ENCODE measurements at places on chromosomes 6 and 20.
A peak's percentile ranks its signal among the peaks of the same experiment; 100 is the strongest.

GRCh38 chr20:59400708-59401107, 100.3 kb downstream of the EDN3 start:
- no peak for DNase-seq

DNA sequence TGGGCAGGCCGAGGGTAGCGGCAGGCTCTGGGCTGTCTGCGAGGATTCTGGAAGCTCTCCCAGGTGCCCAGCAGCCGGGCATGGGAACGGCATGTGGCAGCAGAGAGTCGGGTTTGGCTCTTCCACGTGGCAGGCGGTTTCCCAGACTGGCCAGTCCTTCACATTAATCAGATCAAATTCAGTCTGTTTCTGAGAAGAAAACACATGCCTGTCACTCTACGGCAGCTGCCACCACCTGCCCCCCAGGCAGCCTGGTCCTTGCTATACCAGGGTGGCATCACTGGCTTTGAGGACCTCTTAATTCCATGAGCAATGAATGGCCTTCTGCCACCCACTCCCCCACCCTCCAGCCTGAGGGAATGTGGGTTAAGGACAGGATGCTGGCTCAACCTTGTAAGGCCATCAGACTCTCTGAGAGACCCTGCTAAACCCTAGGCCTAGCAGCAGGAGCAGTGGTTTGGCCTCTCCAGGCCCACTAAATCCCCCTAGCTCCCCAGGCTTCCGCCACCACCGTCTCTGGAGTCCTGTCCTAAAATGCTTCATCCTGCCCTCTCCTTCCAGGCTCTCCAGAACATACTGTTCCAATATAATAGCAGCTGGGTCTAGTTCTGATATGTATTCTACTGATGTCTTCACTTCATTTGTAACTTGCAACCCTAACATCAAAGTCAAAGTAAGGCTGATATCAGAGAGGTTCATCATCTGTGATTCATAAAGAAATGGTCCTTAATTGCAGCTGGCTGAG, 47.8 kb downstream of the PLCG1 start:
- no peak for DNase-seq

DNA sequence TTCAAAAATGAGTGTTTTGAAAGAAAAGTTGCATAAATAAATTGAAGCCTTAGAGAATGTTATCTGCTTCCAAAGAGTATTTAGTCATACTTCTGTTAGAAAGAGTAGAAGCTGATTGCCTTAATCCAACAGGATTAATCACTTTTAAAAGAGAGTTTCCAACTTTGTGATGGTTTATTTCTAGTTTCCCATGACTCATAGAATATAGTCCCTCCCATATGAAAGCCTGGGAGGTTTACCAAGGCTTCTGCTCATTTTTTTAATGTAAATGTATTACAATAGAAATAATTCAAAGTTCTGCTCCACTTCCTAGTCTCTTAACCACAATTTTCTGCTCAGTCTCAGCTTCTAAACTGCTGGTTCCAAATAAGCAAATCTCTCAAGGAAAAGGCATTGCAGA, 118.0 kb upstream of the IRAK1BP1 start:
- no peak for DNase-seq

DNA sequence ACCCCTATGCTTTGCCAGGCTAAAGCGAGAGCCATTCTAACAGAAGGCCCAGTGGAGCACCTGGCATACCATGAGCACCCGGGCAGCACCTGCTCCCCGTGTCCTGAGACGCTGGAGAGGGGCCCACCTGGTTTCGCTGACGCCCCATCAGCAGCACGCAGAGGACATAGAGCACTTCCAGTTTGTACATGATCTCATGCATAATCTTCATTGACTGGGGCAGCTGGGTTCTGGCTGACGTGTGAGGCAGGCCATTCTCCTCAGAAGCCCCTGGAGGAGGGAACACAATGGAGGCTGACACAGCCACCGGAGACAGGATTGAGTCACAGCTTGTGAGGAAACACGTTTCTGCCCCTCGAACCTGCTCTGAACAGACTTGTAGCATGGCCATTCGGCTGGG, 65.4 kb downstream of the MYH7B start:
- DNase-seq = no peak

DNA sequence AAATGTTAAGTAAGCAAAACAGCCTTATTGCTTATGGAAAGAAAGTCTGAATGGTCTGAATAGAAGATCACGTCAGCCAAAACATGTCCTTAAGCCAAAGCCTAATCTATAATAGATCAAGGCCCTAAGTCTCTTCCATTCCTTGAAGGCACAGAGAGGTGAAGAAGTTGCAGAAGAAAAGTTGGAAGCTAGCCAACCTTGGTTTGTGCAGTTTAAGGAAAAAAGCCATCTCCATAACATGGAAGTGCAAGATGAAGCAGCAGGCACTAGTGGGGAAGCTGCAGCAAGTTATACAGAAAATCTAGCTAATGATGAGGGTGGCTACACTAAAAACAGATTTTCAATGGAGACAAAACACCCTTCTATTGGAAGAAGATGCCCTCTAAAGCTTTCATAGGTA, 29.1 kb downstream of the LRRN4 start:
- DNase-seq = no peak

DNA sequence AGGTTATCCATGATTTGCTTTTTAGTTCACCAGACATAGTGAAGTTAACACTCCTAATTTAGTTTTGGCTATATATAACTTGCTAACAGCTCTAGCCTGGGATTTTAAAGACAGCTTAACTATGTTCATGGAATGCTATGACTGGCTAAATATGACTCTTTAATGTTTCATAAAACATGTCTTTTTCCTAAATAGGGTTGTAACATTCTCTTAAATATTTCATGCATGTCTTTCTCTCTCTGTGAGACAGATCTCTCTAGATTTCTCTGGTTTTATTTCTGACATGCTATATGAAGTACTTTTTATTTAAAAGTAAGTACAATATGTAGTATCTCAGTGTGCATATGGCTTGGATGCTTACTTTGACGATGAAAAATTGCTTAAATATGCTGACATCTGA, 35.7 kb downstream of the MACROD2 start:
- DNase-seq = no peak

DNA sequence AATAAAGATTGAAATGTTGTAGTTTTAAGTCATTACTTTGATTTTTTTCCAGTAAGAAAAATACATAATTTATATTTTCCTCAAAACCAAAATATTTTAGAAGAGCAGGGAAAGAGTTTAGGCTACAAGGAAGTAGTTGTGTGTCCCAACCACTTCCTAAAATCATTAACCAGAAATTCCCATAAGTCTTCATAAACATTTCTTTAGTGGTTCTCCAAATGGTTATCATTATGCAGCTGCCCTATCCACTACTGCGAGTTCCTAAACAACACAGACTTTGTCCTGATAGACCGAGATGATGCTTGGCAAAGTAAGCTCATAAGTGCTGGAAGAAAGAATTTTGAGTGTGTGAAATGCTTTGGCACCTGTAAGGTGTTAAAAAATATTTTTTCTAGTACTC, 93.6 kb downstream of the ARMC2 start:
- no peak for DNase-seq

GRCh38 chr6:38065734-38066305, 246.3 kb downstream of the ZFAND3 start:
- no peak for DNase-seq

DNA sequence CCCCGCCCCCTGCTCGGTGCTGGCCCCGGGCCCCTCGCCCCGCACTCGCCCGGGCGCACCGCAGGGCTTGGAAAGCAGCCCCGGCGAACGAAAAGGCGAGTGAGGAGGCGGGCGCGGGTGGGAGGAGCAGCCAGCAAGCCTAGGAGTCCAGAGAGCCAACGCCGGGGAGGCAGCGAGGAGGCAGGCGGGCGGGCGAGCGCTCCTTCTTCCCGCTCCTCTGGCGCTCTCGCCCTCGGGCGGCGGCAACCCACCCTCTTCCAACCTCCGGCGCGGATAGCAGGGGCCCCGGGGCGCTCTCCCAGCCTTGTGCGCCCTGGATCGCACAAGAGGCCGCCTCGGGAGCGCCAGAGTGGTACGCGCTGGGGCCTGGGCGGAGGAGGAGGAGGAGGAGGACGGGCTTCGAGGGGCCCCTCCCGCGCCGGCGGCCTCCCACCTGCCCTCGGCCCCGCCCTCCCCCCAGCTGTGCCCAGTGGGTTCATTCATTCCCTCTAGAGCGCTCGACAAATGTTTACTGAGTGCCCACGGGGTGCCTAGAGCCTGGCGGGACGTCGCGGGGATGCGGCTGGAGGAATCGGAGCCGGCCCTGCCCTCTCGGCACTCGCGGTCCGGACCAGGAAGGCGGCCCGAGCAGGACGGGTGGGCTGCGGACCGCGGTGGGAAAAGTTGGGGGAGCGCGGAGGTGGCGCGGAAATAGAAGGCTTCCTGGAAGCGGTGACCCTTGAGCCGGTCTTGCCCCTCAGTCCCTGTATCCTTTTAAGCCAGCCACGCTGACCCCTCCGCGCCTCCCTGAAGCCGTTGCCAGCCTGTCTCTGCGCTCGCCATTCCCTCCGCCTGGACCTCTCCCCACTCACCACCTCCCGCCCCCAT, at the start of gene BMP7:
Gene BMP7, minus strand, starts transcription at position 351 of the 867 bp plus-strand sequence. CDS start 519 bp downstream, outside the sequence.
- no peak for DNase-seq

GRCh38 chr6:169724494-169725124, at the start of gene PHF10:
Gene PHF10 (minus strand): TSS chr6:169724500. CDS start chr6:169723931, 569 bp downstream.
- DNase-seq = peak; percentile 60

GRCh38 chr20:63502671-63503172, 3.8 kb upstream of the EEF1A2 start:
- no peak for DNase-seq

DNA sequence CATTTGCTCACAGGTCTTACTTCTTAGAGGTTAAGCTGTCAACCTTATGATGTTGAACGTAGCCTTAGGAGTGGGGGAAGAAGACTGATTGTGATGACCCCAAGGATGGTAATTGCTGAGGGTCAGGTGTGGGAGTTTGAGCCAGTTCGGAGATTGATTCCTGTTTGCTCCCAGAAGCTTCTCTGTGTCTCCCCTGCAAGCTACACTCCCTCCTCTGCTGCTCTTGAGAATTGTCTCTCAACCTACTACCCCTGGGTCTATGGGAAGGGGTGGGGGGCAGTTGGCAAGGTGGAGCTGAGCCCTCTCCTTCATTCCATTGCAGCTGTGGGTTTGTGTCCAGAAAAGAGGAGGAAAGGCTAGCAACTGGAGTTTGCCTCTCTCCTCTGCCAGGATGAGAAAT, 113.8 kb downstream of the PLEKHG1 start:
- no peak for DNase-seq
